ENCODE measurements at places on chromosomes 11 and 22.

DNA sequence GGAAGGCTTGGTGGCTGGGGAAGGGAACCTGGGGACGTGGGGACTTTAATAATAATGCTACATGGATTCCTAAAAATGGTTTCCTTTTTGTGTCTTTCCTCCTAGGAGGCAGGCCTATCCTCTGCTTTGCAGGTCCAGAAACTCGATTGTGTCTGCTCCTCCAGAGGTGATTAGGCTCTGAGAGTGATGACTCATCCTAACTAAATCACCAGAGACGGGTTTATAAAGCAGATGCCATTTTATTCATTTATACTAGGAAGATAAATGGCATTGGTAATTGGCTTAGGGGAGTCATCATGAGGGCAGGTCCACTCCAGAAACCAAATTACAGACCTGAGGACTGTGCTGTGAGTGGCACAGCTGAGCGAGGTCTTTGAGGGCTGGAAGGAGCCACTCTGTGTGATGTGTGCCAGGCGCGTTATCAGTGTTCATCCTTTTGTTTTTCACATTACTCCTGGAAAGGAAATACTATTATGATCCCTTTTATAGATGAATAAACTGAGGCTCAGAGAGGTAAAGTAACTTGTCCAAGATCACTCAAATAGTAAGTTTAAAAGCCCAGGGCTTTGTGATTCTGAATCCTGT lies 7.1 kb downstream of the NLRX1 start:
- DNase-seq = no peak

- DNase-seq = no peak
Observed at GRCh38 chr11:111423250-111423615, 44.2 kb upstream of the POU2AF1 start.

- DNase-seq = no peak
Observed at GRCh38 chr22:30381264-30381663, 5.9 kb downstream of the RNF215 start.

GRCh38 chr22:28815111-28815510 lies 14.7 kb upstream of the XBP1 start:
- no peak for DNase-seq

- DNase-seq = no peak
Observed at GRCh38 chr11:120871194-120871593, 152.7 kb upstream of the TBCEL start.

- no peak for DNase-seq
Observed at GRCh38 chr22:21698430-21699329, 32.9 kb downstream of the PPIL2 start.

DNA sequence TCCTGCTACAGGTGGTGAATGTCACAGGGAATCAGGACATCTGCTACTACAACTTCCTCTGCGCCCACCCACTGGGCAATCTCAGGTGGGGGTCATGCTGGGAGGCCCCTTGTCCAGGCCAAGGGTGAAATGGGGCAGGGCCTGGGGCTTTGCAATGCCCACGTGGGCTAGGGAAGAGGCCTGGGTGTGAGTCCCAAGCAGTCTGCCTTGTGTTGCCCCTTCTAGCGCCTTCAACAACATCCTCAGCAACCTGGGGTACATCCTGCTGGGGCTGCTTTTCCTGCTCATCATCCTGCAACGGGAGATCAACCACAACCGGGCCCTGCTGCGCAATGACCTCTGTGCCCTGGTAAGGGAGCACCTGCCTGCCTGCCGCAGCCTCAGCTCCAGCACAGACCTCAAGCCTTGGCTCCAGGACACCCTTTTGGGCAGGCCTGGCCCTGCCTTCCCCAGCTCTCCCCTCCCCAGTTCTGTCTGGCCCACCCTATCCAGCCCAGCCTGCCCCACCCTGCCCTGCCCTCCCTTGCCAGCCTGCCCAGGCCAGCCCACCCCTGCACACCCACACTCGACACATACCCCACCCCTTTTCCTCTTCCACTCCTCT lies 9.1 kb upstream of the TAGLN start:
- no peak for DNase-seq

DNA sequence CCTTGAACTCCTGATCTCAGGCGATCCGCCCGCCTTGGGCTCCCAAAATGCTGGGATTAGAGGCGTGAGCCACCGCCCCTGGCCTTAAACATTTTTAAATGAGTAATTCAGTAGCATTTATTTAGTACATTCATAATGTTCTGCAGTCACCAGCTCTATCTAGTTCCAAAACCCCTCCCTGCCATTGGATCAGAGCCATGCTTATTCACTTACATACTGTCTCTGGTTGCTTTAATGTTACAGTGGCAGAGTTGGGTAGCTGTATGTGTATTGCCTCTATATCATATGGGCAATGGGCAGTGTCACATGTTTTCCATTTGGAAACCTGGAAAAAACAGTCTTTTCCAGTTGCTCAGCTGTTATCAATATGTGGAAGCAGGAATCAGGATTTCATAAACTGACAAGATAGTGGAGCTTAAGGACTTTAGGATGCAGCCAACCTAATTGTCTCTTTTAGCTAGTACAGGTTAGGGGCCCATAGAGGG lies 10.5 kb downstream of the COA4 start:
- DNase-seq = no peak

- no peak for DNase-seq
Observed at GRCh38 chr11:12248330-12248729, 129.0 kb upstream of the PARVA start.

DNA sequence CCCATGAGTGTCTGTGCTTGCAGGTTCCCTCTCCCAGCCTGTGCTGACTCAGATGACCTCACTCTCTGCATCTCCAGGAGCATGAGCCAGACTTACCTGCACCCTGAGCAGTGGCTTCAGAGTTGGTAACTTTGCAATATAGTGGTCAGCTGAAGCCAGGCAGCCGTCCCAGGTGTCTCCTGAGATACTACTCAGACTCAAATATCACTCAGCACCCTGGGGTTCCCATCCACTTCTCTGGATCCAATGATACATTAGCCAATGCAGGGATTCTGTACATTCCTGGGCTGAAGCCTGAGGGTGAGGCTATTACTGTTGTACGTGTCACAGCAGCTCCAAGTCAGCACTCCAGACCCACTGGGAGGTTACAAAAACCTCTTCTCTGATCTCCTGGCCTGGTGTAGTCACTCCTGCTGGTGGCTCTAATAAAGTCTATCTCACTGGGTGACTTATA lies 87.8 kb upstream of the TOP3B start:
- no peak for DNase-seq

GRCh38 chr11:102017026-102017425 lies 30.2 kb upstream of the CFAP300 start:
- no peak for DNase-seq

DNA sequence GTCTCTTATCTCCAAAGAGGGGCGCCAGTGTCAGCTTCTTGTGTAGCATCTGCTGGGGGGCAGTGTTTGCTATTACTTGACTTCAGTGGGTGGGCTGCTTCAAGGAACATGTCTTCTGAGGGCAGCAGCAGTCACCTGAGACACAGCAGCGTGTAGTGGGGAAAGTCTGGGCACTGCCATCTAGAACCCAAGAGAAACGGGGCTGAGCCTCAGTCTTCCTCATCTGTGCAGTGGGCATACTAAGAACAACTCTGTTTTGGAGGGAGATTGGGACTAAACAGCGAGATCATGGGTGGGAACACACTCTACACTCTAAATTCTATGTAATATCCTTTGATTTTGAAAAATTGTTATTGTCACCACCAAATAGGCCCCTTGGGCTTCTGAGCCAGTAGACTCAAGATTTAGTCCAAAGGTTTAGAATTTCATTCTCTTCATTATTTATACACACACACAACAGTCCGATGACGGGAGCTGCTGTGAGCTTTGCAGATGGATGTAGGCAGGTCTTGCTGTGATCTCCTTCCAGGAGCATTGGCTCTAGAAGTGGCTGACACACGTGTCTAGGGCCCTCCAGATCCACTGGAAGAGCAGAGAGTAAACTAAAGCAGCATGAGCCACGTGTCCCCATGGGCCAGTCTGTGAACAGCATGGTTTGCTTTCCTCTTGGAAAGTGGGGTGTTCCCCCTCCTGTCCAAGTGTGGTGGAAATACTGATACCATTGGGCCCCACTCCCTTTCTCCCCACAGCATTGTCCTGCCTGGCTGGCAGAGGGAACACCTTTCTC lies 51.8 kb downstream of the TRAF6 start:
- no peak for DNase-seq

GRCh38 chr11:92886243-92886905 lies 83.1 kb upstream of the MTNR1B start:
- DNase-seq = peak; percentile 38

GRCh38 chr11:102345904-102346303 lies 1.1 kb upstream of the BIRC2 start:
- peak; percentile 37 for DNase-seq

DNA sequence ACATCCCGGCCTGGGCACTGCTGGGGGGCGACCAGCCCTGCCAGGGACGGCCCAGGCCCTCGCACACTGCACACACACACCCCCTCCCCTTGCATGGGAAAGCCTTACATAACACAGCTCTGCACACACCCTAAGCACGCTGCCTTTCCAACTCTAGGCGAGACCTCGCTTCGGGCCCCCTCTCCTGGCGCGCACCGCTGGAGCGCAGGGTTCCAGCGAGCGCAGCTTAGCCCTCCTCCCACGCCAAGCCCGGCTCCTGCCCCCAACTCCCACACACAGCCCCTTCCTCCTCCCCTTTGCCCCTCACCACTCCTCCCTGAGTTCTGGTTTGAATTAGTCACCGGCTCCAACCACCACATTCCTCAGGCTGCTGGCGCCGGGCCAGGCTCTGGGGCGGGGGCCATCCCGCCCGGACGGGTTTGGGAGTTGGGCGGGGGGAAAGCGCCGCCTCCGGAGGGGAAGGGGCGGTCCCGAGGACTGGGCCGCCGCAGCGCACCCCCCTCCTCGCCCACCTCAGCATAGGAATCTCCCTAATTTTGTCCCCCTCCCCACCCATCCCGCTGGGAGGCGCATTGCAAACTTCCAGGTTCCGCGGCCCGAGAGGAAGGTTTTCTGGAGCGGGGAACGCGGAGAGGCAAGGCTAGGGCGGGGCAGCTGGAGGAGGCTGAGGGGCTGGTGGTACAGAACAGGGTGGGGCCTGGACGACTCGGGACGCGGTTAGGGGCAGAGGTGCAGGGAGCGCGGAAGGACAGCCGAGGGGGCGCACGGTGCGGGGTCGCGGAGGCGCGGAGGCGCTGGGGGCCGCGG lies 966 bp downstream of the AHNAK start:
- DNase-seq = peak; percentile 89

- DNase-seq = no peak
Observed at GRCh38 chr22:20573833-20574615, 66.6 kb downstream of the MED15 start.

DNA sequence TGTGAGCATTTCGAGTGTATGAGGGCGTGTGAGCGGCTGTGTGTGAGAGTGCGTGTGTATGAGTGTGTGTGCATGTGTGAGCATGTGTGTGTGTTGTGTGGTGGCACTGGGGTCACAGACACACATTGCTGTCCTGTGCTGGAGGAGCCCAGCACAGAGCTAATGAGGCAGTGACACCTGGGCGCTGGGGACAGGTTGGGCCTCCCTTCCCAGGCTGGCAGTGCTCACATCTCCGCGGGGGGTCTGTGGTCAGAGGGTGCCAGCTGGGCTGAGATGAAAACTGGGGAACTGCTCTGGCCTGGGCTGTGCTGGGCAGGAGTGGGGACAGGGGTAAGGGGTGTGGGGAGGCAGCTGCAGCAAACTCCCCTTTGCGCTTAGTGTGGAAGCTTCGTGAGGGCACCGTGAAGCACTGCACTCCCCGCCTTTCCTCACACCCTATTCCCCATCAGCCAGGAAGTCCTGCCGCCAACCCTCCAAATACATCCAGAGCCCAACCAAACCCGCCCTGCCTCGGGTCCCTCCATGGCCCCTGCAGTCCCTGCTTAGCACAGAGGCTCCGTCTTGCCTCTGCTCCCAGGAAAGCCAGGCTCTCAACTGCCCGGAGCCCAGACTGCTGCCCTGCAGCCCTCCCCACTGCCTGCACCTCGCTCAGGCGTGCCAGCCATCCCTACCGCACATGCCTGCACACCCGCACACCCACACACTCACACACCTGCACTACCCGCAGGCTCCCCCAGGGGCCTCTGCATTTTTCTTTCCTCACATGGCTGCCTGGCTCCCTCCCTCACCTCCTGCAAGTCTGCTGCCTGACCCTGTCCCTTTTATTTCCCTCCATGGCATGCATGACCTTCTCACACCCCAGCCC lies 62.0 kb upstream of the THY1 start:
- DNase-seq = no peak

- no peak for DNase-seq
Observed at GRCh38 chr11:116317212-116317611, 455.6 kb downstream of the BUD13 start.

- peak; percentile 90 for DNase-seq
Observed at GRCh38 chr11:69479591-69480271, 1.7 kb upstream of the LINC01488 start.

DNA sequence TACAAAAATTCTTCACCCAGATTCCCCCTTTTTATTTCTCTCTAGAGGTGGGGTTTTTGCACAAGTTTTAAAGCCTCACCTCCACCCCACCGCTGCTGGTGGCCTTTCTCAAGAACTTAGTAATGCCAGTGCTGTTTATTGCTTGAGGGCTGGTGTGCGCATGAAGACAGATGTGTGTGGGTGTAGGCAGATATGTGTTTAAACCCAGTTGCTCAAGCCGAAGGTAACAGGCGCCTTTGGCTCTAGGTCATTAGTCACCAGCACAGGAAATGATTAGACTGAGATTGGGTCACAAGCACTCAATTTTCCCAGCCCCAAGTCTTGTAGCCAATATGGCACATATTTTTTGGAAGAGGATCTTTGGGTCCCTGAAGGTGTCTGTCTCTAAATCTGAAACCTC lies 2.7 kb upstream of the CLMP start:
- no peak for DNase-seq

GRCh38 chr11:68541991-68542390 lies 81.4 kb downstream of the PPP6R3 start:
- no peak for DNase-seq

DNA sequence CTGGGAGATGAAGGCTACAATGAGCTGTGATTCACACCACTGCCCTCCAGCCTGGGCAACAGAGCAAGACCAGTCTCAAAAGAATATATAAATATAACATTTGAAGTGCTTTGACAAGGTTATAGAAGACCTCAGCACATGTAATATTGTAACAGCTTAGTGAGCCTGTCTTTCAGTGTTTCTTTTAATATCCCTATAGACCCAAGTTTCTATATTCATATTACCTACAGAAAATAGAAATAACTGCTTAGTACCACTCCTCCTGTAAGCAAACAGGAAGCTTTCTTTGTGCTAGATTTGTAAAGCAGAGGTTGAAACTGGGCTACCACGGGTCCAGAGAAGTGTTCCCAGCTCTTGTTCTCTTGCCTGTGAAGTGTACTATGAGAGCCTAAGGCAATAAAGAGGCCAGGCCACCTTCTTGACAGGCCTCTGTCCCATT lies 68.2 kb downstream of the PPP2R1B start:
- DNase-seq = no peak

DNA sequence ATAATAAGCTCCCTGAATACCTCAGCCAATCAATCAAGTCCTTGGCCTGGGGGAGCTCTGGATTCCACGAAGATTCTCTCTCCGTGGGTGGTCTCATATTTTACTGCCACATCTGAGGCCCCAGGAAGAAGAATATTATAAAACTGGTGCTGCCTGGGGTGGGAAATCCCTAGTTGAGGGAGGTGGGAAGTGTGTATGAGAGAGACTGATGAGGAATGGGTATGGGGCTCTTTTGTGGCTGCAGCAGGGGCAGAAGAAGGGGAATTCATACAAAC lies 71.5 kb downstream of the SYN3 start:
- DNase-seq = no peak

GRCh38 chr11:112128483-112129121 lies 35.3 kb downstream of the IL18 start:
- DNase-seq = peak; percentile 76
